ENCODE measurements at places on chromosomes 5 and 9.

DNA sequence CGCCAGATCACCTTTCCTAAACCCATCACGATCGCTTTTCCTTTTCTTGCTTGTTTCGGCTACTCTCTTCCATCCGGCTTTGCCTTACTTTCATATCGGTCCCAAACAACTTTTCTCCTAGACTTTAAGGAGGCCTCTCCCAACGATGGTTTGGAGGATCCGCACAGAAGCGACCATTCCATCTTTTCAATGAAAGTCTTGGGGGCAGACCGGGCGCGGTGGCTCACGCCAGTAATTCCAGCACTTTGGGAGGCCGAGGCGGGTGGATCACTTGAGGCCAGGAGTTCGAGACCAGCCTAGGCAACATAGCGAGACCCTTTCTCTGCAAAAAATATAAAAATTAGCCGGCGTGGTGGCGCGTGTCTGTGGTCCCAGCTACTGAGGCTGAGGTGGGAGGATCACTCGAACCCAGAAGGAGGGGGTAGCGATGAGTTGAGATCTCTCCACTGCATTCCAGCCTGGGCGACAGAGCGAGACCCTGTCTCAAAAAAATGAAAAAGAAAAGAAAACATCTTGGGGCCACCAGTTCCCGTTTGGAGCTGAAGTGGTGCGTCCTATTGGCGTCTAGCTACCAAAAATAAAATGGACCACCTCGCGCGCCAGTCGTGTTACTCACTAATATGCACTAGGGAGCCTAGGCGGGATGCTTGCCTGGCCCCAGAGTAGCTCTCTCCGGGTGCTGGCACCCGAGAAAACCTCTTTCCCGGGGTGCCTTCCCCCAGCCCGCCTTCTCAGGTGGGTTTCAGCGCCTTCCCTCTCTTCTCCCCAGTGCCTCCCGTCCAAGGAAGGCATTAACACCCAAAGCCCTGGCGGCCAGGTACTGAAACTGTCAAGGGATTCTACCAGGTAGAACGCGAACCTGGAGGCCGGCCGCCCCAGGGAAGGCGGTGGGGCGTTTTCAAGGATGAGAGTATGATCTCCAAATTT lies 800 bp upstream of the AP3B1 start:
- peak; percentile 20 for DNase-seq

DNA sequence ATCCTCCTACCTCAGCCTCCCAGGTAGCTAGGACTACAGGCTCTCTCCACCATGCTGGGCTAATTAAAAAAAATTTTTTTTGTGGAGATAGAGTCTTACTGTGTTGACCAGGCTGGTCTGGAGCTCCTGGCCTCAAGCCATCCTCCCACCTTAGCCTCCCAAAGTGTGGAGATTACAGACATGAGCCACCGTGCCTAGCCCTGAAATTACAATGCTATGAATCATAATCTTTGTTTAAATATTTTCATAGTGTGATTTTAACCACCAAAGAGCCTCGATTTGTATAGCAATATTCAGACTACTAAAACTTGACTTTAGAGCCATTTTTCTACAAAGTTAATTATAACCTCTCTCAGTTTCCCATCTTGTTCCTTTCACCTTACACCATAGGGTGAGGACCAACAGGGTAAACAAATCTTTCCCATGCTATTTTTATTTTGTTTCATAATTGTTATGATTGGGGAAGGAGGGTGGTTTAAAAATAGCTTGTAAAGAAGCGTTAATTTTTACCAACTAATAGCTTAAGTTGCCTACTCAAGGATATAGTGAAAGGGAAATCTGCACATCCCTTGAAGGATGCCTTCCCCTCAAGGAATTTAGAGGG lies 32.7 kb downstream of the UBE2D2 start:
- no peak for DNase-seq

DNA sequence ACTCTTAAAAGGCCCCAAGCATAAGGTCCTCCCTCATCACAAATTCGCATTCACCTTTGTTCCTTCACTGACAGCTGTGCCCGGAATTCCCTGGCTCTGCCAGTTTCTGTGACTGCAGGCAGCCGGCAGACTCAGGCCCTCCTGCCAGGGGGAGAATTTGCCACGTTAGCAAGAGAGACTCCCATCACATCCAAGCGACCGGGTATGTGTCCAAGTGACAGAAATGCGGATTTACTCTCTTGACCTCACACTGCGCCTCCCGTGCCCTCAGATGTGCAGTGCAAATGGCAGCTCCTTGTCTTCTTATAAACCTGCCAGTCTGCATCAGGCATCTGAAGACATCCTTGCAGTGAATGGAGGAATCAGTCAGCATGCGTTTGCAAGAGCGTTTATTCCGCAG lies 187.1 kb upstream of the WWC1 start:
- no peak for DNase-seq

DNA sequence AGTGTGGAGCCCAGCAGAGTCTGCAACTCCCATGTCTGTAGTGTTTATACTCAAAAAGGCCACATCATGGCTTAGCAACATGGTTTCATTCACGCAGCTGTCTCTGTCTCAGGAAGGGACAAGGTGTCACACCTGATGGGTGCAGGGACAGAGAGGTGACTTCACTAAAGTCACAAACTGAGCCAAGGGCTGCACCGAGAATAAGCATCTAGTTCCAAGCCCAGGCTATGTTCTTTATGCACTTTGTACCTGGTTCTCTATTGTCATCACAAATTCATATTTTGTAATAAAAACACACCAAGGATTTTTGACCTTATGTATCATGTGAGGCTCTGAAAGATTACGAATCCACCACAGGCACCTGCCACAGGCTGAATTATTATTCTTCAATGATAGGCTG lies 64.9 kb upstream of the STK32A start:
- no peak for DNase-seq

DNA sequence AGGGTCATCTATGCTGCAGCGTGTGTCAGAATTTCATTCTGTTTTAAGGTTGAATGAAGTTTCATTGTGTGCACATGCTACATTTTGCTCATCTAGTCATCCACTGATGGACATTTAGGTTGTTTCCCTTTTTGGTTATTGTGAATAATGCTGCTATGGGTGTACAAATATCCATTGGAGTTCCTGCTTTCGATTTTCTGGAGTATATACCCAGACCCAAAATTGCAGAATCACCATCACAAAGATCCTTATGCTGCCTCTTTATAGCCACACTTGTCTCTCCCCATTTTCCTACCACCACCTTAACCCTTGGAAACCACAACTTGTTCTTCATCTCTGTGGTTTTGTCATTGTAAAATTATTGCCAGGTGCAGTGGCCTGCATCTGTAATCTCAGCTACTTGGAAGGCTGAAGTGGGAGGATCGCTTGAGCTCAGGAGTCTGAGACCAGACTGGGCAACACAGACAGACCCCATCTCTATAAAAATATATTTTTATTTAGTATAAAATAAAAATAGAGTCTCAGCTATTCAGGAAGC lies 166.2 kb downstream of the HSD17B3 start:
- DNase-seq, result no peak

DNA sequence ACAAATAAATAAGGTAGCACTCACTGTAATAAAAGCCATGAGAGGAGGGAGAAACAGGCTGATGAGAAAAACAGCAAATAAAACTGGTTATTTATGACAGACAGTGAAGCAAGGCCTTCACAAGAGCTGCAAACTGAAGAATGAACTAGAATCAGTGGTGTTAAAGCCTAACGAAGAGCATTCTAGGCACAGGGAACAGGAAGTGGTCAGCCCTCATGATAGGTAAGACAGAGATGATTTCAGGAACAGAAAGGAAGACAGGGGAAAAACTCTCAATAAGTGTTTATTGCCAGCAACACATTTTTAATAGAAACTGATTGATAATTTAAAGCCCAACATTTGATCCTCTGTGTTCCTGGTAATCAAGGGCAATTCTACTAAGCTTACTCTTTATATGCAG lies 124.5 kb downstream of the EDIL3 start:
- no peak for DNase-seq

- no peak for DNase-seq
Measured at GRCh38 chr5:72505539-72506157, 1.6 kb downstream of the ZNF366 start.

- DNase-seq, result no peak
Measured at GRCh38 chr5:169881702-169882303, 98.5 kb downstream of the INSYN2B start.
